Stimulated activated CD4-positive, alpha-beta T cell treated with anti-CD3 and anti-CD28 coated beads, Interleukin-1b, Interleukin-23, amount 100 ng/mL, for 4 hours (primary cell): ENCODE measurements at places on chromosomes 7 and 10.

GRCh38 chr10:43700306-43700705 lies 51.6 kb upstream of the ZNF32 start:
- DNase-seq: no peak

GRCh38 chr10:24390146-24390700 lies 181.3 kb downstream of the KIAA1217 start:
- DNase-seq: no peak

DNA sequence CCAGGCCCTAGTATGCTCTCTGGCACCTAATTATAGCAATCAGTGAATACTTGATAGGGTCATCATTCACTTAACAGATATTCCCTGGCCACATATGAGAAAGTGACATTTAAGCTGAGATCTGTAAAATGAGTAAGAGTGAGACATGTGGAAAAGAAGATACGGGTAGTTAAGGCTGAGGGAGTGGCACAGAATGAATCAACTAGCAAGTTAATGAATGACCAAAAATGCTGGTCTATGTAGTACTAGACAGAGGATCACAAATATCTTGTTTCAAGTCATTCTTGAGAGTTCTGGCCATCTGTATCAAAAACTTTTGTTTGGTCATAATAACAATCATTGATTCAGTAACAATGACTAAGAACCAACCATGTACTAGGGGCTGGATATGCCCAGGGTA lies 954.9 kb downstream of the CNTNAP2 start:
- DNase-seq: no peak

DNA sequence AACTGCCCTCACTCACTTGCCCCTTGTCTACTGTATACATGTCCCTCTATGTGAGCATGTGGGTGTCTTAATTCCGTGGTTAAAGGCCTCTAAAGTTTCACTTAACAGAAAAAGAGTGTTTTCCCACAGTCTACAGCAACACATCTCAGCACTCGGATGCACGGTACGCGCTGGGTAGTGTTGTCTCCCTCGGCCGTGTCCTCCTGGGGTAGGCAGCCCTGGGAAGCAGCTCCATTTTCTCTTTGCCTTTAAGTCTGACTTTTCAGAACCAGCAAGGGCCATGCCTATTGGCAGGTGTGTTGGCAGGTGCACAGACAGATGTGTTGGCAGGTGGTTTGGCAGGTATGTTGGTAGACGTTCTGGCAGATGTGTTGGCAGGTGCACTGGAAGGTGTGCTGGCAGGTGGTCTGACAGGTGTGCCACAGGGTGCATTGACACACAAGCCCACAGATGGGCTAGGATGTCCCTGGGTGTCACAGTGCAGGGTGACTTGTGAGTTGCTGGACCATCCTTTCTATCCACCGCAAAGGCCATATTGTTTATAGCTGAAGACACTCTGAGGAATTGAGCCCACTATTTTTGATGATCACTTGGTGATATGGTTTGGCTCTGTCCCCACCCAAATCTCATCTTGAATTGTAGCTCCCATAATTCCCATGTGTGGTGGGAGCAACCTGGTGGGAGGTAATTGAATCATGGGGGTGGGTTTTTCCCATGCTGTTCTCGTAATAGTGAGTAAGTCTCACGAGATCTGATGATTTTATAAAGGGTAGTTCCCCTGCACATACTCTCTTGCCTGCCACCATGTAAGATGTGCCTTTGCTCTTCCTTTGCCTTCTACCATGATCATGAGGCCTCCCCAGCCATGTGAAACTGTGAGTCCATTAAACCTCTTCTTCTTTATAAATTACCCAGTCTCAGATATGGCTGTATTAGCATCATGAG lies 296.9 kb downstream of the TNS3 start:
- DNase-seq: no peak

- DNase-seq: no peak
Observed at GRCh38 chr7:3861941-3862340, 560.9 kb downstream of the SDK1 start.
